ENCODE measurements at places on chromosomes 4 and X. TPM values are rescaled to one million over a fixed set of nuclear protein-coding genes. Genes with fewer than 3 reads are reported as not detected.

The EGF gene
- total RNA-seq = 0.33 TPM

The BMPR1B gene
- total RNA-seq = 7.4 TPM

The ASB5 gene
- not detected for total RNA-seq

The NSUN7 gene
- 0.42 TPM for total RNA-seq

Measured in A549 treated with GW870086 at 1 μM for 4 hours (cell line).